ENCODE measurements at places on chromosomes 1 and 21. TPM values are rescaled to one million over a fixed set of nuclear protein-coding genes. Genes with fewer than 3 reads are reported as not detected.

AADACL3 gene
- total RNA-seq = not detected

COL9A2 gene
- total RNA-seq = 0.67 TPM

LMOD1 gene
- total RNA-seq = 440 TPM

CLCA2 gene
- 0.10 TPM for total RNA-seq

PLA2G4A gene
- total RNA-seq = 18.4 TPM

HMCN1 gene
- 10.6 TPM for total RNA-seq

ANKRD34A gene
- total RNA-seq = 2.3 TPM

GREM2 gene
- total RNA-seq = 21.1 TPM

BARHL2 gene
- total RNA-seq = not detected

PTGS2 gene
- 9.3 TPM for total RNA-seq

CATSPERE gene
- 1.5 TPM for total RNA-seq

FCRL2 gene
- not detected for total RNA-seq

CR2 gene
- total RNA-seq = 0.19 TPM

ADGRL4 gene
- 34.5 TPM for total RNA-seq

KCNA3 gene
- 0.60 TPM for total RNA-seq

NHLH1 gene
- total RNA-seq = not detected

ZYG11A gene
- total RNA-seq = 0.05 TPM

S100A7 gene
- not detected for total RNA-seq

FCER1G gene
- total RNA-seq = 101 TPM

CD247 gene
- 2.0 TPM for total RNA-seq

SZT2 gene
- 45.8 TPM for total RNA-seq

MYOM3 gene
- total RNA-seq = 1.2 TPM

HCRTR1 gene
- not detected for total RNA-seq

ROR1 gene
- 19.3 TPM for total RNA-seq

ADAM30 gene
- total RNA-seq = not detected

TSPAN2 gene
- 49.8 TPM for total RNA-seq

SUSD4 gene
- total RNA-seq = 1.00 TPM

LCE1C gene
- not detected for total RNA-seq

UTS2 gene
- total RNA-seq = 1.3 TPM

MR1 gene
- total RNA-seq = 13.9 TPM

OR6N1 gene
- not detected for total RNA-seq

OR2T35 gene
- not detected for total RNA-seq

LEPR gene
- 27.1 TPM for total RNA-seq

LCE1B gene
- not detected for total RNA-seq

FCN3 gene
- total RNA-seq = 10.4 TPM

C1orf167 gene
- total RNA-seq = 2.3 TPM

LEFTY1 gene
- total RNA-seq = 0.28 TPM

SRP9 gene
- 207 TPM for total RNA-seq

CD34 gene
- 58.1 TPM for total RNA-seq

ANKRD35 gene
- total RNA-seq = 5.0 TPM

PLA2G2C gene
- 0.14 TPM for total RNA-seq

DSTYK gene
- total RNA-seq = 10.9 TPM

KIF2C gene
- 0.43 TPM for total RNA-seq

PRR9 gene
- total RNA-seq = not detected

E2F2 gene
- total RNA-seq = 0.46 TPM

TEX38 gene
- total RNA-seq = not detected

DNALI1 gene
- 2.1 TPM for total RNA-seq

FAM72A gene
- total RNA-seq = 2.6 TPM

ADAR gene
- 106 TPM for total RNA-seq

SLC35F3 gene
- not detected for total RNA-seq

ADIPOR1 gene
- total RNA-seq = 53.4 TPM

OR6N2 gene
- not detected for total RNA-seq

All from posterior vena cava (tissue), 2 donors.